ENCODE measurements at places on chromosomes 2 and 18.

- DNase-seq: no peak
Measured at GRCh38 chr2:237359894-237360780, 53.8 kb downstream of the COL6A3 start.

DNA sequence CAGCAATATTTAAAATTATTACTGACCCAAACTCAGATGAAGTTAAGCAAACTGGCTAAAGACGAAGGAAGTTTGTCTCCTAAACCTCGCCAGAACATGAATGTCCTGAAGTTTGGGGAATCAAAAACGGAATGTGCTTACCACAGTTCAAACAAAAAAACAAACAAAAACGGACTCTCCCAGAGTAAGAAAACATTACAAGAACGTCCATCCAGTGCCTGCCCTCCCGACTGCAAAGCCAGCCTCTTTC is 1.1 kb downstream of the KANSL1L start:
- DNase-seq: no peak

- DNase-seq: no peak
Measured at GRCh38 chr18:10197097-10197496, 257.3 kb upstream of the APCDD1 start.

DNA sequence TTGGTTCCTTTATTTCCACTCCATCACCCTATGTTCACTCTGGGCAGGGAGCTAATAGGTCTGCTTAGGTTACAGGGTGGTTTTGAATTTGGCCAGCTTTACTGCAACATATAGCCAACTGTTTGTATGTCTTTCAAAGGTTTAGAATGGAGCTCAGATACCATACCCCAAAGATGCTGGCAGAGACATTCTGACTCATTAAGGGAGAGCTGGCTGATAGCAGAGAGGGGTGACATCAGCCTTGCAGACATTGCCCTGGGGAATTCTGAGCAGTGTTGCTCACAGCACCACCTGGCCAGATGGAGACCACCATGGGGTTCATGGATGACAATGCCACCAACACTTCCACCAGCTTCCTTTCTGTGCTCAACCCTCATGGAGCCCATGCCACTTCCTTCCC is 2.1 kb downstream of the PROKR1 start:
- DNase-seq: peak; percentile 25

GRCh38 chr2:232097260-232097659 is 135.7 kb downstream of the DIS3L2 start:
- no peak for DNase-seq

DNA sequence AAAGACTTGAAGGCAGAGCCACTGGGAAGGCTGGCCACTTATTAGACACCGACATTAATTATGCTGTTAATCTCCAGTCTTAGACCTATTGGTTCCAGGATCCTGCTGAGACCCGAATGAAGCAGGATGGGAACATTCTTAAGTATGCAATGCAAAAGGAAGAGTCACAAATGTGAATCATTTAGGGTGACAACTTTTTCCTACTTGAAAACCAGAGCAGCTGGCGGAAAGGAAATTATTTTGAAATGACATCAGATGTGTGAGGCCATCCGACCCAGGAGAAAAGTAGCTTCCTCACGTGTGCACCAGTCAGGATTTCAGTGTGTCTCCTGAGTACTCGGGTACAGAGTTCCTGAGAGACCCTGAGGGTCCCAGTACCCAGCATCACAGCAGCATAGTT is 222.9 kb upstream of the NCKAP5 start:
- DNase-seq: no peak

GRCh38 chr2:219142329-219142728 is 18.3 kb downstream of the NHEJ1 start:
- no peak for DNase-seq
